ENCODE measurements at places on chromosomes 12 and 14.

DNA sequence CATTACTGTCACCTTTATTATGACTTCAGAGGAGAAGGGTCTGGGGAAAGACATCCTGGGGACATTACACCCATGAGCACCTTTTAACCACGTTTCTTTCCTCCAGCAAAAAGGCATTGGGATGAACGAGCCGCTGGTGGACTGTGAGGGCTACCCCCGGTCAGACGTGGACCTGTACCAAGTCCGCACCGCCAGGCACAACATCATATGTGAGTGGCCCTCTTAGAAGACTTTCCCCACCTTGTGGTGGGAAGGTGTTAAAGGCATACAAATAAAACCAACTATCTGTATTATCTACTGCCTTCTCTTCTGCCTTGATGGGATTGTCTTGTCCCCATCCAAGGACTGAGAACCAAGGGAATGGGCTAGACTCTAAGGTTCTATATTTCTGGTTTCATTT is 6.0 kb downstream of the PSMD9 start:
- no peak for DNase-seq

DNA sequence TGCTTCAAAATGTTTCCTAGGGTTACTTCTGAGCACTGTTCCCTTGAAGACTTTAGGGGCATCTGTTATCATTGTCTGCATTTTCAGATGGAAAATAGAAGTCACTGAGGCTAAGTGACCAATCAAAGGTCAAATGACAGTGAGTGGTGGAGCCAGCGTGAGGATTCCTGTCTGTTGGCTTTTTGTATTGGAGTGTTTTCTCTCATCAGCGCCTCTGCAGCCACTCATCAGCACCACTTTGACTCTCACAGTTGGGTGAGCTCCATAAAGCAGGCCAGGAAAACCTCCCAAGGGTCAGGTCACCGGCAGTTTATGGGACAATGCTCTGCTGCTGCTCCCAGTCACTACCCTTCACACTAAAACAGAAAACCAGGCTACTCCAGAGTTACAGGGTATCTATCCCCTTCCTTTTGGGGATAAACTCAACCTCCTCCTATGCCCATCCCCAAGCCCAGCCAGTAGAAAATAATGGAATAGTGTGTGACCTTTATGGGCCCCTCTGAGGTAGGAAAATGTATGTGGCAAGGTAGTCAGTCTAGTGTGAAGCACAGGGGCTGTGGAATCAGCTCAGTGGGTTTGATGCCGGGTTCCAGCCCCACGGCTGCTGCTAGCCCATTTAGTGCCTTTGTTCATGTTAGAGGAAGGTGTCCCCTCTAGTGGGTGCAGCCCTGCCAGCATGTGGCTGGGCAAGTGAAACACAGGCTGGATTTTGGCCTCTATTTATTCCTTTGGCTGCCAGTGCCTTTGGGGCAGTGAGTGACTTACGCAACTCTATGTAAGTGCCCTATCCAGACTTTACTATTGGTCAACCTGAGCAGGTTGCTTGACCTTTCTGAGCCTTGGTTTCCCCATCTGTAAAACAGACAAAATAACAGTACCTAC is 133.8 kb upstream of the CPM start:
- no peak for DNase-seq

GRCh38 chr14:94011795-94012194 is 14.3 kb upstream of the OTUB2 start:
- DNase-seq, result no peak

DNA sequence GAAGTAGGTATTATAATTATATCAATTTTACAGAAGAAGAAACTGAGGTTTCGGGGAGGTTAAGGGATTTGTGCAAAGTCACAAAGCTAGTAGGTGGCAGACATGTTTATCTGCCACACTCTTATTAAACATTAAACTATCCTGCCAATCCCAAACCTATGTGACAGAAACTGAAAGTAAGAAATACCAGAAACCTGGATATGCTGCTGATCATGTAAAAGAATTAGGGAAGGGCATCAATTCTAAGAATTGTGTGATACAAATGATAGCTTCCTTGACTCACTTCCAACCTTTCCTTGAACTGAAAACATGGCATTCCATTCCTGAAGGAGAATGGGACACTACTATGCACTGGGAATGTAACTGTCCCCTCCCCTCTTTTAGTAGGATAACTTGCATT is 16.9 kb downstream of the TAOK3 start:
- DNase-seq, result no peak

DNA sequence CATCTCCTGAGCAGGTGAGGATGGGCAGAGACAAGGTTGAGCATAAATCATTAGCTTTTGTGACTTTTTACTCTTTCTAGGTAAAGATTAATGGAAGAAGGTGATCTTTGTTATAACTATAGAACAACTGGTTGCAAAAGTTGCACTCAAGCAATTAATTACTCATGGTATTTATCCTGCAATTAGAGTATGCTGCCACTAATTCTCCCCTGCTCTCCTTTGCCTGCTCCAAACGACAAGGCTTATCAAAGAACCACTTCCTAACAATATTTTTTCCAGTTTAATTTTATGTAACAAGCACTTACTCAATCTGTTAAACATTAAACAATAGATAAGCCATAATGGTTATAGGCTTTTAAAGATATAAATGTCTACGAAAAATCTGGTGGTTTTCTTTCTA is 189.9 kb upstream of the PELI2 start:
- no peak for DNase-seq

Data from iPS DF 19.7 (cell line).